ENCODE measurements at places on chromosomes 7 and 10.

GRCh38 chr7:4282434-4283223 lies 399.5 kb upstream of the FOXK1 start:
- no peak for DNase-seq

DNA sequence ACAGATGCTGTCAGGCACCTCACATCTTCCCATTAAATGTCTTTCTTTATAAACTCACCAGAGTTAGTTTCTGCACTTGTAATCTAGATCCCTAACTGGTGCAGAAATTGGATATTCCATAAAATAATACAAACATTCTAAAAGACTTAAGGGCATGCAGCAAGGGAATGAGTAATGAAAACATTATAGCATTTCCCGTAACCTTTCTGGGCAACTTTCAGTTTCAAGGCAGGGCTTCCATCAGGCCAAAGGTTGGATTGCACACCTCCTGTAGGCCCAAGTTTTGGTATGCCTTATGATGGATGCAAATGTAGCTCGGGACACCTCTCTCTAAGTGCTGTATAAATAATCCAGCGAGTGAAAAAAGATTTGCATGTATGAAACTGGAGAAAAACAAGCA lies 129.9 kb upstream of the LYZL2 start:
- no peak for DNase-seq

DNA sequence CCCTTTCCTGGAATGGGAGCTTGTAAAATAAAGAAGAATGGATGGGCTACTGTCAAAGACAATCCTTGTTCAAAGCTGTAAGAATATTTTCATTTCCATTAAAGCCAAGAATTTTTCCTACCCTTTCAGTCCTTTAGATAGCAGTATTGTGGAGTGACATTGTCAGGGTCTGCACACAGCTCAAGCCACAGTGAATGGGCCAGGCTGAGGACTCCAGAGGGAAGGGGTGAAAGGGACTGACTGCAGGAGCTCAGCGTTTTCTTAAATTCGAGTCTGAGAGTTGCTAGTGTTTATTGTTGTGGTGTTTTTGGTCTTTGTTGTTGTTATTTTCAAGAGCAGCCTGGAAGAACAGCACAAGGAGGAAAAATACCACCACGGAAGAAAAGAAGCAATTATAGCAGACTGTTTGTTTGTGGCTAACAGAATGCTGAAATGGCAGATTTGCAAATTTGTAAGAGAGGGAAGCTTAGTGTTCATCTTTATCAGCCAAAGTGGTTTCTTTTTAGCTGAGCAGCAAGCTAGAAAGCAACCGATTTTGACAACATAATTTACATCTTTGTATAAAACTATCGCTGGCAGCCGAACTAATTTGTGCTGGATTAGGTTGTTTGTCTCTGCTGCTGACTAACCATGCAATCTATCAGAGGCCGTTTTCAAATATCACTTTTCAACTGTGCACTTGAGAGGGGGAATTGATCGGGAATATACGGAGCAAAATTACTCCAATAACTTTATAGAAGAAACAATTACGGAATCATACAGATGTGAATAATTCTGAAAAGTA lies 192.1 kb downstream of the LRMDA start:
- no peak for DNase-seq

DNA sequence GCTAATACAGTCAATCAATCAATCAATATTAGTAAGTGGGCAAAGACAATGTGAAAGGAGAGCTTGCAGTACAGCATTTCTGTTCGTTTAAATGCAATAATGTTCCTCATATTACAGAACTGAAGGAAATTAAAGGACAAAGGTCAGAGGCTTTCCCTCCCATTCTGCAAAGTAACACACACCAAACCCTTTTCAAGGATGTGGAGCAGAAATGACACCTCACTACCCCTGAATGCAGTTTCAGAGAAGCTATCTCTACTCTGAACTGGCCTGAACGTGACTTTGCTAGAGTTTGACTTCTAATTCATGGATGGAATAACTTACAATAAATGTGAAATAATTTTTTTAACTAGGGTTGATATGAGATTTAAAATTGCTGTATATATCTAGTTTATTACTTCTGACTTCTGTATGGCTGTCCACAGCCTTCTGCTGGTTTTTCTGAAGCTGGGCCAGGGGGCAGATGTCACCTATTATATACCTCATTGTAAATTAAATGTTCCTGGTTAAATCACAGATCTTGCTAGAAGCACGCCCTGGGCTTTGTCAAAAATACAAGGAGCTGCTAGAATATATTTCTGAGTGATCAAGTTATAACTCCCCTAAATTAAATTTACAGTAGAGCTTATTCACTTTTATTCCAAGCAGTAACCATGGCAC lies 156.9 kb upstream of the C7orf33 start:
- DNase-seq, result no peak

DNA sequence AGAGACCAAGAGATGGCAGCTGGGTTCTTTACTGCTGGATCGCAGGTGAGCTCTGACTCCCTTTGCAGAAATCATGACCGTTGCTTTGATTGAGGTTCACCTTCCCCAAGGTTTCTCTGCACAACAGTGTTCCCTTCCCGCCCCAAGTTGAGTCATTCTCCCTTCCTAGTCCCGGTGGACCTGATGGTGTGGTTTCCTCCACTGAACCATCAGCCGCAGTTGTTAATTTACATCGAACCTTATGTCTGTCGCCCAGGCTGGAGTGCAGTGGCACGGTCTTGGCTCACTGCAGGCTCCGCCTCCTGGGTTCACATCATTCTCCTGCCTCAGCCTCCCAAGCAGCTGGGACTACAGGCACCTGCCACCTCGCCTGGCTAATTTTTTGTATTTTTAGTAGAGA lies 5.8 kb downstream of the ZSCAN25 start:
- DNase-seq, result no peak

GRCh38 chr10:112424651-112425050 lies 22.1 kb downstream of the ZDHHC6 start:
- no peak for DNase-seq

DNA sequence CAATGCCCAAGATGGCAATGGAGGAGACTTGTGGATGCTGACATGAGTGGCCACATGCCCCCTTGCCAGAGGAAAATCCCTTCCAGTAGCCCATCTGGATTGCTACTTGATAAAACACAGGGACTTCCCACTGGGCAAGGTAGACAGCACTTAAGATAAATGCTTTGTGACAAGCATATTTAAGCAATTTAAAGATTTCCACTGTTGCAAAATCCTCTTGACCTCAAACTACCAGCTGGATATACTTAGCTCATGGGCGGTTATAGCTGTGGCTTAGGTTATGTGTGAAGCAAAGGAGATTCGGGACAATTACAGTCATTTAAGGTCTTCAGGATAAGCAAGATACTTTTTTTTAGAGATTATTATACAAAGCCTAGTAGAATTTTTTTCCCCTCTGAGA lies 238.1 kb downstream of the BMPER start:
- DNase-seq, result no peak

DNA sequence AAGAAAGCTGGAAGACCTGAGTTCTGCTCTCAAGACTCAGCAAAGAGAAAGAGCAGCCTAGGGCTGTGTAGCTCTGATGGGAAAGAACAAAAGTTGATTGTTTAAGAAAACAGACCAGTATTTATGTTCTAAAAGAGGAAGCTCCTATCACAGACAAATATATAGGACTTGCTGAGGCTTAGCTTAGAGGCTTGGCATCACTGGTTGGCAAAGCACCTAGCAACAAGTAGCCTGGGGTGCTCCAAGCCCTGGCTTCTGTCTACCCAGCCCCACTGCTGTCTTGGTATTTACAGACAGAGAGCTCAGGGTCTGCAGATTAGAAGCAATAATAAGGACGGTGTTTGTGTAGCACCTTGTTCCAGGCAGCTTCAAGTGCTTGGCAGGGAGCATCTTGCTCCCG lies 36.9 kb upstream of the CCDC3 start:
- DNase-seq, result no peak
